ENCODE measurements at places on chromosomes 1 and 21. TPM values are rescaled to one million over a fixed set of nuclear protein-coding genes. Genes with fewer than 3 reads are reported as not detected.
A peak's percentile ranks its signal among the peaks of the same experiment; 100 is the strongest.

THEM5 gene
- total RNA-seq = not detected

DNA sequence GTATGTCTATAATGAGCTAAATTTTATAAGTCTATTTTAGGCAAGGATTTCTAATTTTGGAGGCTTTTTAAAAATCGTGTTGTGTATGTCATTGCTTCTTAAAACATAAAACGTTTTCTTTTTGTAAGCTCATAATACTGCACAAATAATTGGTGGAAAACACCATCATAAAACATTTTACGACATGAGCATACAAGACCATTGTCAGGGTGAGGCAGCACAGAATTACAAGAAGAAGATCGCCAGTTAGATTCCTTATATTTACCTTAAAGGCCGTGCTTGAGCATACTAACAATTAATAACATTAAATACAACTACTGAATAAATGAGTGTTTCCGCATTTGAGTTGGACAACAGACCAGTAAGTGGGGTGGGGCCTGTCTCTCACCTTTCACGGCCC is 19.1 kb upstream of the LMX1A start:
- H3K4me3 ChIP-seq = peak overlapping the region; percentile 63
- H3K27ac ChIP-seq = peak overlapping the region; percentile 71
- no peak for DNase-seq
- no peaks in the 10 kb centered on the region for H3K36me3 ChIP-seq
- peaks cover 24% of the 10 kb centered on the region for H3K27me3 ChIP-seq
- peaks cover 20% of the 10 kb centered on the region for H3K4me1 ChIP-seq

- no peaks in the 10 kb centered on the region for H3K36me3 ChIP-seq
- no peak for DNase-seq
- H3K27me3 ChIP-seq = no peaks in the 10 kb centered on the region
These were observed 22.3 kb upstream of the PDE9A start for GRCh38 chr21:42631142-42631541.

DNA sequence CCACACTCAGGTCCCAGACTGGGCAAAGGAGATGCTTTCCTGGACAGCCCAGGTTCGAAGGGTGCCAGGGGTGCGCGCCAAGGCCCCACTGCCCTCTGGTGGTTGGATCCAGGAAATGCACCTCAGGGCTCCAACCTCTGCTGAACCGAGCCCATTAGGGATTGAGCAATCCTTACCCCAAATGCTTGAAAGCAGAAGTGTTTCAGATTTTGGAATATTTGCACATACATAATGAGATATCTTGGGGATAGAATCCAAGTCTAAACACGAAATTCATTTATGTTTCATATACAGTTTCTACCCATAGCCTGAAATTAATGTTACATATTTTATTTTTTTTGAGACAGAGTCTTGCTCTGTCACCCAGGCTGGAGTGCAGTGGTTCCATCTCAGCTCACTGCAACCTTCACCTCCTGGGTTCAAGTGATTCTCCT is 57.4 kb downstream of the SLC9A1 start:
- DNase-seq = peak; percentile 86
- no peak overlapping the region for H3K4me3 ChIP-seq
- H3K36me3 ChIP-seq = peaks cover 5% of the 10 kb centered on the region

GRCh38 chr1:113369699-113370098 is 20.6 kb upstream of the MAGI3 start:
- H3K4me3 ChIP-seq = no peak overlapping the region
- no peaks in the 10 kb centered on the region for H3K4me1 ChIP-seq
- H3K27me3 ChIP-seq = no peaks in the 10 kb centered on the region
- H3K36me3 ChIP-seq = no peaks in the 10 kb centered on the region

All from MCF 10A (cell line).